ENCODE measurements at places on chromosomes 5 and 9.

GRCh38 chr5:116271446-116272025, 186.7 kb downstream of the COMMD10 start:
- DNase-seq = no peak

GRCh38 chr9:137254624-137255447, at the start of gene NELFB:
Gene NELFB, plus strand, starts transcription at chr9:137255327.
- DNase-seq = peak; percentile 95

GRCh38 chr5:60507687-60508086, 192.3 kb downstream of the DEPDC1B start:
- DNase-seq = no peak

DNA sequence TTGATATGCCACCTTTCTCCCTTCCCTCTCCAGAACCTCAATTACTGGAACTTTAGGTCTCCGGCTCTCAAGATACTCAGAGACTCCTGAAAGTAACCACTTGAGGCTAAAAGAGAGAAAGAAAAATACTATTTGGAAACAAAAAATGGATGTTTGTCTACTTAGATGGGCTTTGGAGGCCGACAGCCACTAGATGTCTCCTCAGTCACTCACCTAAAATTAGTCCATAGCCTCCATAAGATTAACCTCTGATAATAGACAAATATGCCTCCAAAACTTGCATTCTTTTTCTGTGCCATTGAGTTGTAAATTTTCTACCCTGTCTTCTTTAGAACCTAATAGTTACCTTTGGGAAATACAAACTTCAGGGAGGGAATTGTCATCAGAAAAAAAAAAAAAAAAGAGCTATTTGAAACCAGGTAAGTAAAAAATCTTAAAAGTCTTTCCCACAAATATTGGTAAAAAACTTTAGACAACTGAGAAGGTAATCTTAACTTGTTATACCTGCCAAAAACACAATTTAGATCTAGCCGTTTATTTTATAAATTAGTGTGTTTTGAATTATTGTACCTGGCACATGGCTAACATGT, 11.2 kb upstream of the PCDH1 start:
- peak; percentile 29 for DNase-seq

DNA sequence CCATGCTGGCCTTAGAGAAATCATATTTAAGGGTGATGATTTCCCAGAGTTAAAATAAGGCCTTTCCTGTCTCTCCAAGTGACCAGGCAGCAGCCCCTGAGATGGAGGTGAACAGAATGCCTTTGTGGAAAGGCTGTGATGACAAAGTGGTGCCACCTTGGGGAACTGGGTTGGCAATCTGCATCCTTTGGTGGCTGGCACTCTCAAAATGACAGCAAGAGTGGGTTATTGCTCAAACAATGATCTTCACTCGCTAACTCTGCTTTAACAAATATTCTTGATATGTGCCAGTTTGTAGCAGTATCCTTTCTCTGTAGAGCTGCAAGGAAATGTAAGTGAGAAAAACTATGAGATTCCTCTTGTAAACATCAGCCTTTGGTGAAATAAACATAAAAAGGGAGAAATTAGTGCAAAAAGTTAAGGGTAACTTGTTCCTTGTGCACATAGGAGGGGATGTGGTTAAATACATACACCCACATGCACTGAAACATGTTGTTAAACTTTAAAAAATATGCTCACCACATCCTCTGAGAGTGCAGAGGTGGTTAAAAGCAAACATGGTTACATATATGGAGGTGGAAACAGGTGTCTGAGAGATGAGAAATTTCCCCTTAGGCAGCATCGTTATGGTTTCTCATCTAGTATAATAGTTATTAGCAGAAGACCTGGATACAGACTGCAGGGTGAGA, 373.4 kb upstream of the CTNND2 start:
- DNase-seq = no peak

GRCh38 chr9:123267481-123268198, 746 bp downstream of the STRBP start:
- DNase-seq = peak; percentile 10

GRCh38 chr5:55969956-55970355, 24.8 kb downstream of the IL6ST start:
- no peak for DNase-seq
